ENCODE measurements at places on chromosomes 13 and 19.

DNA sequence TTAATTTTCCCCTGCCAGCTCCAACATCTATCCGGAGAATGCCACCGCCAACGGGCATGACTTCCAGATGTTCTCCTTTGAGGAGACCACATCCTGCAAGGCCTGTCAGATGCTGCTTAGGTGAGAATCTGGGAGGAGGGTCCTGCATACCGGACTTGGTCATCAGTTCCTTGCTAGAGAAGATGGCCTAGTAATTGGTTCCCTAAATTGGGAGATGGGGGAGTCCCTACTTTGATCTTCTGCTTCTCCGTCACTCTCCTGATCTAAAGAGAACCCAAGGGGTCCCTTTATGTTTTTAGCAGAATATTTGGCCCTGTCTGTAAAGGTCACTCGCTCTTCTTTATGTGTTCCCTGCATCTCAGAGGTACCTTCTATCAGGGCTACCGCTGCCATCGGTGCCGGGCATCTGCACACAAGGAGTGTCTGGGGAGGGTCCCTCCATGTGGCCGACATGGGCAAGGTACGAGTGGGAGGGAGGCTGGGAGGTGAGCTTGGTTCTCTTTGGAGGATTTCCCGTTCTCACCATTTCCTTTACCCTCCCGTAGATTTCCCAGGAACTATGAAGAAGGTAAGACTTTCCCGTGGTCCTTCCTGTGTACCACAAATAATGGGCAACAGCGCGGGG, 54.1 kb upstream of the ADGRE1 start:
- DNase-seq: no peak

DNA sequence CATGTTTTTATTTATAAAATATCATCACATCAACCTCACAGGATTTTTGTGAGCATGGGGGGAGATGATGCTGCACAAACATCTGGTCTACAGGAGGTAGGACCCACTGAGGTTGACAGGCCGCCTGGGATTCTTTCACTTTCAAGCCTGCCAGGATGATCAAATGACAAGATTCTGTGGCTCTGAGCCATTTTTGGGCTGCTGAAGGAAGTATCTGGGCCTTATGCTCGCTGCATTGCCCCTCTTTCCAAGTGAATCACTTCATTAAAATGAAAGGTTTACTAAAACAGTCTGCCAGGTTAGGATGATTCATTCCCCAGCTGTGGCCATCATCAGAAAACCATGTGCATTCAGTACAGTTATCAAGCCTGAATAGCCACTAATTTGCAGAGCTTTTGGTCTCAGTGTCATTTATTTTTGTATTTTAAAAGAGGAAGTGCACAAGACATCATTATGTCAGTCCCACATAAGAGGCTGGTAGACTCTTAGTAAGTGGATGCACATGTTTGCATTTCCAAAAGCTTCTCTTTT, 34.4 kb downstream of the STARD13 start:
- peak; percentile 60 for DNase-seq

DNA sequence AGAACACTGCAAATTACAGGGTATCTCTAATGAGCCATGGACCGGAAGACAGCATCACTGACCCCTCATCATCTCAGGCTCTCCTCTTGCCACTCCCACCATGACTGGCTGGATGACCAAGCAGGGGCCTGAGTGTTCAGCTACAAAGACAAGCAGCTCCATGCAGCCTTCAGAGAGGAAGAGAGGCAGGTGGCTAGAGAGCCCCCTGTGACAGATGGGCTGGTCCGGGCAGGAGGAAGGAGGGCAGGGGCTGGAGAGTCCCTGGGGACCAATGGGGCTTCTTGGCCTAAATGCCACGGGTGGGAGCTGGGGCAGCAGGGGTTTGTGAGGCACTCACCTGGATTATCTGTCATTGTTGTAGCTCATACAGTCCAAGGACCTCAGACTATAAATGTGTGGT, 12.8 kb upstream of the RASA3 start:
- DNase-seq: no peak

DNA sequence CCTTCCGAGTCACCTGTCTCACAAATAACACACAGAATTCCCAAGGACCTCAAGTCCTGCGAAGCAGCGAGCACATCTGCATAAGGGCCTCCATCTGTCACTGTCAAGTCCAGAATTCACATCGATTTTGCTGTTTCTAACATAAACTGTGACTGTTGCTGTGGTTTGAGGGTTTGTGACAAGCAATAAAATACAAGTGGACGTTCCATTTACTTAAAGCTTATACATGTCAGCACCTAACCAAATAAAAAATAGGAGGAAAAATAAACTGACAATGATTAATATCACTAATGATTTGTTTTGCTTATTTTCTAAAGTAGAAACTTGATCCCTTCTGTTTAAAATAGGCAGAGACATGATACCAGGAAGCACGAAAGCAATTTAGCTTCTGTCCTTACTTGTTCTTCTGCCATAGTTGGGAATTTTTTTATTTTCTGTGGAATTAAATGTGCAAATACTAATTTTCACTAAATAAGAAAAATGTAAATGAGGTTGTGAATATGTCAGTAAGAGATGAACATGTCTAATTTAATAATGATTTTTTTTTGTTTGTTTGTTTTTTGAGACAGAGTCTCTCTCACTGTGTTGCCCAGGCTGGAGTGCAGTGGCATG, 279.1 kb downstream of the FGF9 start:
- DNase-seq: no peak

DNA sequence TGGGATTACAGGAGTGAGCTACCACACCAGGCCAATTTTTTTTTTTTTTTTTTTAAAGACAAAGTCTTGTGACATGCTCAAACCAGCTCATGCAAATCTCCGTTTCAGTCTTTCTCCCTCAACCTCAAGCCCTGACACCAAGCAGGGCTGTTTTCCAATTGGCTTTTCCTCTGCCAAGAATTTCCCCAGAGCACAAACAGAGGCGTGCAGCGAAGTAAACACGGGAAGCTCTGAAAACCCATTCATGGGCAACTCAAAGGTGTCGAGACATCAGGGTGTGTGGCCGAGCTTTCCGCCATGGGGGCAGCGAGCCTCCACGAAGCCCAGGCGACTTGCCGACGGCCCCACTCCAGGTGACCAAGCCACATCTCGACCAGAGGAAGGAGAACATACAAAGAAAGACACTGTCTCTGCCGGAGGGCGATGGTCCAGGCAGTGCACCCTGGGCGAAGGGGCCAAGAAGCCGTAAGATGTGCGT, 70.0 kb downstream of the INSR start:
- no peak for DNase-seq

DNA sequence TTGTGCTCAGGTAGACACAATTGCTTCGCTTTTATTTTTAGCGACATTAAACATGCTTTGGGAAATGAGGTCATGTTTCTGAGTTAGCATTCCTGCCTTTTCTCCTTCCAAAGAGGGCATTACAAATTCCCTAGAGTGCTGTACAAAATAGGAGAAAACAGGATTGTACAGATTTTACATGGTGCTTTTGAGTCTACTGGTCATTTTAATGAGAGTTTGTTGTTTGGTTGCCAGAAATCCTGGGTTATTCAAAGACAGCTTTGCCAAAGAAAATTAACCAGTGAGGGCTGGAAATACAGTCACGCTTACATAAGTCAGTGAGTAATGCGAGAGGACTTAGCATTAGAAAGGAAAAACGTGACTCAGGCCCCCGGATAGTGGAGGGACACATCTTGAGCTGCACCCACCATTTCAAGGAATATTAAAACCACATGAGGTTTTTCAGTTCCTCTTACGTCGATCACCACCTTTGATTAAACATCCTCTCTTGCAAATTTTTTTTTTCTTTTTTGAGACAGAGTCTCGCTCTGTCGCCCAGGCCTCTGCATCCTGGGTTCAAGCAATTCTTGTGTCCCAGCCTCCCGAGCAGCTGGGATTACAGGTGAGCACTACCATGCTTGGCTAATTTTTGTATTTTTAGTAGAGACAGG, 55.4 kb downstream of the SACS start:
- peak; percentile 79 for DNase-seq

- no peak for DNase-seq
These were observed 14.0 kb upstream of the TMPRSS9 start for GRCh38 chr19:2345794-2346663.

- peak; percentile 88 for DNase-seq
These were observed 8.4 kb upstream of the BCAM start for GRCh38 chr19:44800461-44800860.

DNA sequence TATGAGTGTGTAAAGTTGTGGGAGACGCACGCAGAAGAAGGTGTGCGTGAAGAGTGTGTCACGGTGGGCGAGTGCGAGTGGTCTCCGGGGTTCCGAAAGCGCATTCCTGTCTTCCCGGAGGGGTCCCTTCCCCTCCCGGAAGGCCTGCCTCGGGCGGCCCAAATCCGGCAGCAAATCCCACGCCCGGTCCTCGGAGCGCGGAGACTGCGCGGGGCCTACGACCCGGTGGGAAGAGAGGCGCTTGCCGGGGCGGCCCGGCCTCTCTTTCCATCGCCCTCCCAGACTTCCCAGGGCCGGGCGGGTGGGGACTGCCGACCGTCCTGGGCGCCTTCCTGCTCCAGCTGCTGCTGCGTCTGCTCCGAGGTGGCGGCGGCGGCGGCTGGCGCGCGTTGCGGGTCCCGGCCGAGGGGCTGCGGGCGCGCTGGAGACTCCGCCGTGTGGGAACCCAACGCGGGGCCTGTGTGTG, 2.1 kb downstream of the ZIC5 start:
- no peak for DNase-seq

GRCh38 chr19:41341669-41342490, 11.8 kb downstream of the TGFB1 start:
- DNase-seq: no peak

- DNase-seq: no peak
These were observed 132.7 kb downstream of the CACNA1A start for GRCh38 chr19:13373599-13373998.

GRCh38 chr19:51470966-51471365, 7.4 kb upstream of the CEACAM18 start:
- no peak for DNase-seq

GRCh38 chr19:57850553-57851017, 926 bp downstream of the ZNF587 start:
- DNase-seq: peak; percentile 65

GRCh38 chr13:47841151-47841550, 159.9 kb downstream of the SUCLA2 start:
- no peak for DNase-seq

GRCh38 chr13:49497272-49497671, 1.5 kb downstream of the PHF11 start:
- DNase-seq: no peak

GRCh38 chr19:4586691-4587090, 27.2 kb upstream of the SEMA6B start:
- no peak for DNase-seq

- peak; percentile 46 for DNase-seq
These were observed 5.7 kb downstream of the ATP4A start for GRCh38 chr19:35557539-35558399.

DNA sequence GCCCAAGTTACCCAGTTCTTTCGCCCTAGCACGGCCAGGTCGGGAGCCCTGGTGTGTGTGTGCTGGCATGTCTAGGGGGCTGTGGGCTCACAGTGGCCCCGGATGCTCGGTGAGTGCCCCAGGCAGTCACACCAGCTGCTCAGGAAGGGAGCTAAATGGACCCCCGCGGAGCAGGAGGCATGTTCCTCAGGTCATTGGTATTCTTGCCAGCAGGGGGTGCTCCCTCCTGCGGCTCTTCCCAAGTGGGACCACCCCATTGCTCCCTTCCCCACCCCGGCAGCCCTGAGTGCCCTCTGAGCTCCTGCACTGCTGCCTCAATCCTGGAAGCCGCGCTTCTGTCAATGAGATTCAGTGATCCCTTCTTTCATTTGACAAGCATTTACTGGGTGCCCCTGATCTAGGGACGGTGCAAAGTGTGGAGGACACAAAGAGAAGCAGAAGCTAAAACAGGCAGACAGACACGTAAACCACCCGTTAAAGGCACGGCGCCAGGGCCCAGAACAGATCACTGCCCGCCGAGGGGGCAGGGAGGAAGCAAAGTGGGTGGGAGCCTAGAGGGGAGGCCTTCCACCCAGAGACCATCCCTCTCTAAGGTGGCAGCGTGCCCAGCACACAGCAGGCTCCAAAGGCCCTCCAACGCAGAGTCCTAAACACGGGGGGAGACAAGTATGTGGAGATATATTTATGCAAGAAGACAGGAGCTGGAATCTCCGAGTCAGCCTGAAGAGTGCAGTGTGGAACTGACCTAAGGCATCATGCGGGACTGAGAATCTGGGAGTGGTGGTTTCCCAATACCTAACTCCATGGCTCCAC, 5.2 kb upstream of the ADPRHL1 start:
- no peak for DNase-seq

- no peak for DNase-seq
These were observed 18.8 kb downstream of the HPN start for GRCh38 chr19:35060160-35060855.

- peak; percentile 46 for DNase-seq
These were observed 16.1 kb downstream of the ZFR2 start for GRCh38 chr19:3852614-3853254.

DNA sequence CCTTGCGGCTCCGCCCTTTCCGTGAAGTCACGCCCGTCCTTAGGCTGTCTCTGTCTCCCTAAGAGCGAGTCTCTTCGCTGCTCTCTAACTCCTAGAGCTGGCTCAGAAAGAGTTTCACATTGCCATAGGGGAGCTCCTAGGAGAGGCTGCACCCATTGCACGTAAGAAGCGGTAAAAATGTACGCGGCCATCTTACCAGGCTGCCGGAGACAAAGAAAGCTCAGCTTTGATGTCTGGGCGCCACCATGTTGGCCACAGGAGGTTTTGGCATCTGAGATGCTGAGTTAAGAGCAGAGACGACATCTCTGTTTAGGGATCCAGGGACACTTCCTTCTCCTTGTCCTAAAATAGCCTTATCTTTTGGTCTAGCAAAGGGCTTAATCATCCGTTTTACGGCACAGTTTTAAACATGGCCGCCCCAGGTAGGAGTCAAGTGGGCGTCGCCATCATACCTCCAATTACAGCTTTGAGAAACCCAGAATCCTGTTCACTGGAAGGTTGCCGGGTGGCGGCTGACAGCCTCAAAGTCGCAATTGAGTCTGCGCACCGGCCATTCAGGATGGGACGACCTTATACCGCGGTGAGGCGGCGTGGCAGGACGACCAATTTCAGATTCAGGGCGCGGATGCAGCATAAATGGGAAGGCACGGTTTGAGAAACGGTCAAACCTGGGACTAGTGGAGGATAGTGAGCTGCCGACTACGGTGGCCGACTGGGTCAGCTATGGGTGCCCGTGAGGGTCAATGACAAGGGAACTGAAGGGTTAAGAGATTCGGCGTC, at the start of gene ZNF793:
Gene ZNF793, plus strand, starts transcription at position 553 of the 780 bp plus-strand sequence. CDS start 16,501 bp downstream, outside the sequence.
- peak; percentile 81 for DNase-seq

GRCh38 chr19:51375504-51376221, 3.2 kb upstream of the NKG7 start:
- DNase-seq: peak; percentile 81

DNA sequence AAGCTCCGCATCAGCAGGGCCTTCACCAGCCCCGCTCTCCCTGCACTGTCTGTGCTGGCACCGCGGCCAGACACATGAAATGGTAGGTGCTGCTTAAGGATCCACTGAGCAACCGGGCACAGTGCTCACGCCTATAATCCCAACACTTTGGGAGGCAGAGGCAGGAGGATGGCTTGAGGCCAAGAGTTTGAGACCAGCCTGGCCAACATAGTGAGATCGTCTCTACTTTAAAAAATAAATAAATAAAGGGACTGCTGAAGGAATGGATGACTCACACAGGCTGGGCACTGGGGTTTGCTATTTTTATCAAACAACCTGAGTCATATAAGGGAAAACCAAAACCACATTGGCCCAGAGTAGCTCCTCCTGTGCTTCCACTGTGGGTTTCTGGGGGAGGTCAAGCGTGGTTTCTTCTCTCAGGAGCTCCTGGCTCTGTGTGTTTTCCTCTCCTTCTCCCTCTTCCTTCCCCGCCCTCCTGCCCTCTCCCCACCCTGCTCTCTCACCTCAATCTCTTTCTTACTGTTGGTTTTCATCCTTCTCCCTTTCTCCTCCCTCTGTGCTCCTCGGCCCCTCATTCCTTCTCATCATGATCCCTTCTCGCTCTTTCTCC, 21.3 kb downstream of the VRK3 start:
- peak; percentile 80 for DNase-seq
